ENCODE measurements at places on chromosomes 2 and 18.

DNA sequence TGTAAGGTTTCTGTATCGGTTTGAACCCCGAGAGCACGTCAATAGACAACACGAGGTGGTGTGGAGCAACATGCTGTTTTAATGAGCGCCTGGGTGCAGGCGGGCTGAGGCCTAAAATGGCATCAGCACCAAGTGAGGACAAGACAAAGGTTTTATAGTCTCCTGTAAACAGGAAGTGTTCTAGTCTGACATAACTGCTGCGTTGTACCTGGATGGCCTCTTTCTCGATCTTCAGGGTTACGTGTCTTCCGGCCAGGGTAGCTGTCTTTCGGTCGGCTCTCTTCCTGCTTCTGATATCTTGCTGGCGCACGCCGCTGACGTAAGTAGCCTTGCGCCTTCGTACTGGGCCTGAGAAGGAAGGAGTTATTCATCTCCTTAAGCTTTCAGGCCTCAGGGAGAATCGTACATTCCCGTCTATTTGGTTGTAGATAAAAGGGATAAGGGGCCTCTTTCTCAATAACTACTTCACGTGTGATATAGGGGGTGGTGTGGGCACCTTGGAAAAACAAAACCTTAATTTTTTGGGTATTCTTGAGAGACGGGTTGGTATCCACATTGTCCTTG is 53.5 kb downstream of the KYNU start:
- DNase-seq = no peak

GRCh38 chr2:148508878-148509287 is 135.7 kb upstream of the EPC2 start:
- DNase-seq = no peak

- no peak for DNase-seq
Observed at GRCh38 chr2:18176679-18177215, 298.3 kb downstream of the KCNS3 start.

DNA sequence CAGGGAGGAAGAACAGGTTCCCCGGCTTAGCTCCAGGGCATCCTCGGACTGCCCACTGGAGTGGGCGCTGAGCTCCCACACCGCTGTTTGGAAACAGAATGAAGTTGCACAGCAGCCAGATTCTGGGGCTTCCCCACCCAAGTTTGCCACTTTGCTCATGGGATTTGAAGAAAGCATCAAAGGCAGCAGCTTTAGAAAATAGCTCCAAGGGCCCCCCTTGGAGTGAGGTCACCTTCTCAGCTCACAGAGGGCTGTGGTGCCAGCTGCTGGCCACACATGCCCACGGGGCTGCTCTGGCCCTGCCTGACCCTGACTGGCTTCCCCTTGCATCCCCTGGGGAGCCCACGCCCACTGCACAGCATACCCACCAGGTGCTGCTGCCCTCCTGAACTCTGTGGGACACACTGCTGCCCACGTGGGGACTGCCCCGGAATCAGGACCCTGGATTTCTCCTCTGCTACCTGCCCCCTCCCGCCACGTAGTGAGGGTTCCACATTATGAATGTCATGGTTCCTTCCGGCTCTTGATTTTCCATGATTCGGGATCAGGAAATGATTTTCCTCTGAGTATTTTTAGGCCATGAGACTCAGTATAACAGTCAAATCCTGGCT is 70.3 kb downstream of the TGOLN2 start:
- DNase-seq = no peak

DNA sequence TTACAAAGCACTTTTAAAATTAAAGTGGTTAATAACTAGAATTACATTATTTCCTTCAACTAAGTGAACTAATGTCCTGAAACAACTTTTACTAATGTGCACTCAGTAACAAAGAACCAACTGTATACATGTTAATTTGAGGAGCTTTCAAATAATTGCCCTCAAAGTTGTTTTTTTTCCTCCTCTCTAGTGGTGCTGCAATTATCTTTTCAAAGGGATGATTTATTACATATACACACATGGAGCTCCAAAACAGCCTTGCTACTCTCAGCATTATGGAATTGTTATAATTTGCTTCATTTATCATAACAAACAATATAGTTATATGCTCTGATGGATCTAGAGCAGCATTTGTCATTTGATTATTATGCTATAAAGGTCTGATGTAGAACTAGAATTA is 246.3 kb upstream of the RASGRP3 start:
- no peak for DNase-seq

GRCh38 chr18:25180973-25181548 is 170.9 kb downstream of the ZNF521 start:
- no peak for DNase-seq

- DNase-seq = no peak
Observed at GRCh38 chr2:161307676-161308075, 549 bp upstream of the PSMD14 start.

GRCh38 chr2:101150306-101151145 is 656 bp downstream of the TBC1D8 start:
- DNase-seq = no peak

Data from RKO (cell line).